Lung (tissue), 17 donors: ENCODE measurements at places on chromosomes 6 and 20.

GRCh38 chr6:154569156-154569862, 58.8 kb upstream of the CNKSR3 start:
- no peak for DNase-seq

- DNase-seq = no peak
Measured at GRCh38 chr6:113960795-113961194, 10.2 kb downstream of the HDAC2 start.

- peak; percentile 35 for DNase-seq
Measured at GRCh38 chr6:137873273-137873762, 6.3 kb downstream of the TNFAIP3 start.

- DNase-seq = peak; percentile 25
Measured at GRCh38 chr6:38212579-38212978, 393.1 kb downstream of the ZFAND3 start.

GRCh38 chr6:111872401-111873177, 663 bp downstream of the FYN start:
- peak; percentile 81 for DNase-seq

DNA sequence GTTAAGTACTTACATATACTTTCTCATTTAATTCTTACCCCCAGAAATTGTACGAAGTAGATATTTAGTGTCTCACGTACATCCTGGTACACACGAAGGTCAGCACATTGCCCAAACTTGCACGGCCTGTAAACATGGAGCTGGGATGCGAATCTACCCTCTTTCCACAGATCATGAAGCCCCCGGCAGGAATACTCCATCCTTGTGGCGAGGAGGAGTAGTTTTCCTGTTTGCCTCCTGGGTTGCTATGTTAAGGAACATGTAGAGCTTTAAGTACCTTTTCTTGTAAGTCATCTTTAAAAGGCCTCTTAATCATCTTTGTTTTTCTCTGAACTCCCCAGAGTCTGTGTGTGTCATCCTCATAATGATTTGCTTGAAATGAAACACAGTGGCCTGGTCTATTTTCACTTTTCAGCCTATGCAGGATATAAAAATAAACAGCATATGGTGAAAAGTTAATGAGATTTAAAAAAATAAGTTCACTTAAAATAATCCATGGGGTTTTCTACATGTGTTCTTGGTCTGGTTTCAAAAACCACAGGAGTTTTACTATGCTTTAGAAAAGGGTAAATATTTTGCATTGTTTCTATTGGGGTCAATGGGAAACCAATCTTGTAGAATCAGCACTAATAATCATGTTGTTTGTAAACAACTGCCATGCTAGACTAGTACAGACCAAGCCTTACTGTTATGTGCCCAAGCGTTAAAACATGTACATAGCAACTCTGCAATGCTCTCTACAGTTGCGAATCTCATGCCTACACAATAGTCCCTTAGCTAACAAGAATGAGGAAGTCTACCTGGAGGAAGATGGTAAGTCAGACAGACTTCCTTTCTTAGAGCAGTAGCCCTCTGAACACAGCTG, 9.3 kb upstream of the ARID1B start:
- DNase-seq = no peak

- DNase-seq = peak; percentile 60
Measured at GRCh38 chr6:24666097-24666640, 530 bp downstream of the TDP2 start.

DNA sequence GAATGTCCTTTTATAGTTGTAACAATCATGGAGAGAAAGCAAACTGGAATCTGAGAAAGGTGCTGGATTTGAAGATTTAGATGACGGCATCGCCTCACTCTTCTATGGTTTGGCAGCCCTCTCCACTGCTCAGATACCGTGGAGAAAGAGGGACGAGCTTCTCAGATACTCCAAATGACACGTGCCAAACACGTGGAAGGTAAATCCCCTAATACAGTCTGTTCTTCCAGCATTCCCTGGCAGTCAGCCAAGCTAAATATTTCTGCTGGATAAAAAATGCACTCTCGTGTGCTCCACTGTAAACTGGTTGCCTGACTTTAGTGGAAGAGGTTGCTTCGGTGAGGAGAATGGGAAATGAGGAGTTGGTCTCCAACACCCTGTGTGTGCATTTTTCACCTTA, 16.7 kb upstream of the PRDM1 start:
- peak; percentile 30 for DNase-seq

DNA sequence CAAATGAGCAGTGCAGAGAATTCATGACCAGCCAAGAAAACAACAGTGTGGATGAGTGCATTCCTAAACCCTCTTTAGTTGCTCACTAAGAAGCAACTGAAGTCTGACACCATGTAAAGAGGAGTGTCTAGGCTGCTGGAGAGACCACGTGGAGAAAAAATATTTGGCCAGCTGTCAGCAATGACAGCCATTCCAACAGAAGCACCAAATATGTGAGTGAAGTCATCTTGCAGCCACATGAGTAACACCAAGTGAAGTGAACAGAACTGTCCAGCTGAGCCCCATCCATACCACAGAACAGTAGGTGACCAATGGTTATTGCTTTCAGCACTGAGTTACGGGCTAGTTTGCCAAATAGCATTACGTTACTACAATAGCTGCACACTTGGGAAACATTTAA, 89.4 kb downstream of the TBXT start:
- DNase-seq = peak; percentile 24

- peak; percentile 39 for DNase-seq
Measured at GRCh38 chr20:51712501-51713212, 55.5 kb downstream of the ATP9A start.

GRCh38 chr6:109508166-109508860, 25.3 kb upstream of the ZBTB24 start:
- no peak for DNase-seq

- DNase-seq = no peak
Measured at GRCh38 chr6:95127261-95127660, 450.1 kb upstream of the MANEA start.

- DNase-seq = peak; percentile 10
Measured at GRCh38 chr6:331622-332521, 39.6 kb downstream of the DUSP22 start.

DNA sequence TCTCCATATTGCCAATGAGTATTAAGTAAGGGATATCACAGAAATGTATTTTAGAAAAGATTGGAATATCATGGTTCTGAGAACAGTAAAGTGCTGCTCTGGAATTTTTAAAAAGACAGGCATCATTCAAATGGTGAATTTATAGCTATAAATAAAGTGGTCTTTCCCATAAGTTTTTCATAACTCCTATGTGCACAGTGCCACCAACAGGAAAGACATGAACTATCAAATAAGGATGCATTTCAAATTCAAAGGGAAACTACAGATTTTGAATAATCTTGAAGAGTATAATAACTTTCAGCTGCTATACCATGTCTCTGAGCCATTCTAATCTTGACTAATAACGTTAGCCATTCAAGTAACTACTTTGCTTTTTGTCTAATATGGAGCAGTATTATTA, 456.8 kb upstream of the GJE1 start:
- DNase-seq = peak; percentile 13

- DNase-seq = no peak
Measured at GRCh38 chr6:53465732-53466131, 79.2 kb downstream of the GCLC start.

GRCh38 chr6:11203306-11204004, 29.0 kb downstream of the NEDD9 start:
- no peak for DNase-seq

DNA sequence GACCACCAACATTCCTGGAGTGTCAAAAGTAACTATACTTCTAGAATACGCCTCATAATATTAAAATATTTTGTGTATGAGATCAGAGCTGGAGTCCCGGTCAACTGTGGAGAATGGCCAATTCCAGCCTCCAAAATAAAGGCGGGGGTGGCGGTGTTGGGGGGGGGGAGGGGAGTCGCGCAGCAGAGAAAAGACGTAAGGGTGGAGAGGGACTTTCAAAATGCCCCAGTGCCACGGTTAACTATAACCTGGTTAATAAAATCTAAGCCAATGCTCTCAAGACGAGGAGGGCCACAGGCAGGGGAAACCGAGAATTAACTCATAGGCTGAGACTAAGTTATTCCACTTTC, 1.3 kb downstream of the NUP153 start:
- DNase-seq = peak; percentile 86

DNA sequence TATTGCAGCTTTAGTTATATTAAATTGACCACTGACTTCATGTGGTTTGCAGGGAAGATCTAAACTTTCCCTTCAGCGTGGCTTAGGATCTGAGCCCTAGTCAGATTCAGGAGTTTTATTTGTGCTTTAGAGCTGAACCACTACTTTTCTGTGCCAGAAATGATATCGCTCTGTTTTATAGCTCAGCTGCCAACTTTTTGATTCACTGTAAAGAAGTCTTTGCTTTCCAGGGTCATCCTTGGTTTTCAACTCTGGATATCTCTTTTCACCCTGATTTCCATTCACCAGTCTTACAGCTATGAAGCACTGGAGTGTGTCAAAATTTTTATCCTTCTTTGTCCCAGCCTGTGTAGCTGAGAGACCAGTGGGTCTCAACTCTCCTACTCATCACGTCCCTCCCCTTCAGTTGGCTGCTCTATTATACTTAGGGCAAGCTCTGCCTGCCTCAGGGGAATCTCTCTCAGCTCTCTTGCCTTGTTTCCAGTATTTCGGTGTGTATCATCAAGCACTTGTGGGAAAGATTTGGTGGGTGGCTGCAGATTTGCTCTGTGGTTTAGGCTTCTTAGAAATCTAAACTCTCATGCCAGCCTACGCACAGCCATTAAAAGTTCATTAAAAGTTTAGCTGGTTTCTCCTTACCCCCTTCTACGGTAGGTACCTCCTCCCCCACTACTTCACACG, 425.5 kb downstream of the TENT5A start:
- peak; percentile 2 for DNase-seq

DNA sequence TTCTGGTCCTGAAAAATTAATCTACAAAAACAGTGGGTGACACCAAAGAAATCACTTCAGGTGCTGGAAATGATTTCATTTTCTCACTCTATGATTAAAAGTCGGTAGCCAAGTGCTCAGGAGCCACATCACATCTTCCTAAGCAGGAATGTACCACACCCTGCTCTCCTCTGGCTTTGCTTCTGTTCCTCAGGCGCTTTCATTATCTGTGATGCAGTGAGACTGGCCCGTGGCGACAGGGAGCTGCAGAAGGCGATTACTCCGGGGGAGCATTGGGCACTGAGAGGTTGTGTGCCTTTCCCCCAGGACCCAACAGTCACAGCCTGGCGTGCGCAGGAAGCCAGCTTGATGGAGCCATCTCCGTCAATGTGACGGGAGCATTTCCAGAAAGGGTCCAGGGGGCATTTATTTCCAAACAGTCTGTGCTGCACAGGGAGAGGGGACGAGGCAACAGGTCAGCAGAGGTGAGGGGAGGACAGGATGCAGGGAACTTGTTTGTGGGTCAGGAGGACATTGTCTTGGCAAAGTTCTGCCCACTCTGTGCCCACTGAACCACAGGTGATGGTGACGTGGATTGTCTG, 5.6 kb upstream of the ZNF831 start:
- DNase-seq = no peak

GRCh38 chr6:49325891-49326290, 137.2 kb downstream of the MMUT start:
- DNase-seq = no peak

GRCh38 chr6:143562143-143562542, 50.6 kb upstream of the FUCA2 start:
- no peak for DNase-seq

GRCh38 chr6:43956478-43956877, 170.8 kb downstream of the MRPL14 start:
- no peak for DNase-seq

GRCh38 chr6:52731719-52732118, 31.6 kb downstream of the GSTA2 start:
- no peak for DNase-seq

- DNase-seq = peak; percentile 72
Measured at GRCh38 chr6:8269872-8270454, 165.4 kb downstream of the SLC35B3 start.

- DNase-seq = no peak
Measured at GRCh38 chr6:16345449-16346330, 107.3 kb downstream of the GMPR start.

GRCh38 chr20:46920114-46920513, 25.5 kb downstream of the EYA2 start:
- no peak for DNase-seq

- DNase-seq = no peak
Measured at GRCh38 chr6:43541774-43542471, 25.0 kb downstream of the POLR1C start.

DNA sequence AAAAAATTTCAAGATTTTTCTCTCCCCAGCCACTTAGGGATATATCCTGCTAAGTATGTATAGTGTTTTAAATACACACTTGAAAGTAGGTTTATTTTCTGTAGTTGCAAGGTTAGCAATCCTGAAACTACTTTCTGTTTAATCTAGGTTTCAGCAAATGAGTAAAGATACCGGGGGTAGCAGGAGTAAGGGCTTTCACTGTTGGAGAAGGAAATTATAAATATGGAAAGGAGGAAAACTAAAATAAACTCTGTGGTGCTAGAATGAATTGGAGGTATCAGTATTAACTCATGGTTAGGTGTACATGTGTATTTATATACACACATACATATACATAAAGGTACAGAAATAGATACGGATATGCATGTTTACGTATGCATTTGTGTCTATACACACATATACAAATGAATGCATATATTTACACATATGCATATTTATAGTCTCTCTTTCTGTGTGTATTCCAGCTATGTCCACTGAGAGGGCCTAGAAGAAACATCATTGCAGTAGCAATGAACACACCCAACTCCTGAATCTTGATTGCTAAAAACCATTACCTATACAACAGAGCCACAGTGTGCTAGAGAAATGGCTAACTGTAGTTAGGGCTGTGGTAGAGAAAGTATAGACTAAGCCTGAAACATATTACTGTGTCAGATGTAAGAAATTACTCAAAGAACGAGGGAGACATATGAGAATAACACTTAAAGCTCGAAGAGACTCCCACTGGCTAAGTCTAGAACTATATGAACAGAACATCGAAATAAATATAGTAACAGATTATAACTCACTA, 95.9 kb upstream of the EMILIN3 start:
- DNase-seq = no peak

DNA sequence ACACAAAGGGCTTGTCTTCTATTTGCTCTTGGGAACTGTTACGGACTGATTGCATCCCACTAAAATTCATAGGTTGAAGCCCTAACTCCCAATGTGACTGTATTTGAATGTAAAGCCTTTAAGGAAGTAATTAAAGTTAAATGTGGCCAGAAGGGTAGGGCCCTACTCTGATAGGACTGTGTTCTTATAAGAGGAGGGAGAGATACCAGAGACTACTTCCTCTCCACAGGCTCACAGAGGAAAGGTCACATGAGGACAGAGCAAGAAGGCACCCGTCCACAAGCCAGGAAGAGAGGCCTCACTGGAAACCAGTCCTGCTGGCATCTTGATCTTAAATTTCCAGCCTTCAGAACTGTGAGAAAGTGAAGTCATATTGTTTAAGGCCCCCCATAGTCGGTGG, 211.9 kb downstream of the CDH26 start:
- DNase-seq = no peak

GRCh38 chr20:47664744-47665143, 120.5 kb downstream of the SULF2 start:
- DNase-seq = no peak

DNA sequence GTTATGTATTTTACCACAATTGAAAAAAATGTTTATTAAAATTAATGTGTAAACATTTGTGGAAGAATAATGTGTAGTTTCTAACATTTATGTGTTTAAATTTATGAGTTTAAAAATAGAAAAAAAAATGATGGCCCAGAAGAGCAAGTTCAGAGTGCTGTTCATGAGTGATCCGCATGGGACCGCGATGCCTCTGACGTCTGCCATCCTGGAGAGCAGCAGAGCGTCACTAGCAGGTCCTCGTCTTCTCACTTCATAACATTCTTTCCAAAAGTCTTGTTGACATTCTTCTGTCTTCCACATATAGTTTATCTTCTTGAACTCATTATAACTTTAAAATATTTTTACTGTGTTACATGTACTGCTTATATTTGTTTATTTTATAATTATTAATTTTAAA, 15.5 kb downstream of the BTNL2 start:
- DNase-seq = peak; percentile 62
